COR-L47 (cell line): ENCODE measurements at places on chromosomes 6 and 20.

- DNase-seq: no peak
These were observed 10.5 kb upstream of the SCUBE3 start for GRCh38 chr6:35203152-35203670.

DNA sequence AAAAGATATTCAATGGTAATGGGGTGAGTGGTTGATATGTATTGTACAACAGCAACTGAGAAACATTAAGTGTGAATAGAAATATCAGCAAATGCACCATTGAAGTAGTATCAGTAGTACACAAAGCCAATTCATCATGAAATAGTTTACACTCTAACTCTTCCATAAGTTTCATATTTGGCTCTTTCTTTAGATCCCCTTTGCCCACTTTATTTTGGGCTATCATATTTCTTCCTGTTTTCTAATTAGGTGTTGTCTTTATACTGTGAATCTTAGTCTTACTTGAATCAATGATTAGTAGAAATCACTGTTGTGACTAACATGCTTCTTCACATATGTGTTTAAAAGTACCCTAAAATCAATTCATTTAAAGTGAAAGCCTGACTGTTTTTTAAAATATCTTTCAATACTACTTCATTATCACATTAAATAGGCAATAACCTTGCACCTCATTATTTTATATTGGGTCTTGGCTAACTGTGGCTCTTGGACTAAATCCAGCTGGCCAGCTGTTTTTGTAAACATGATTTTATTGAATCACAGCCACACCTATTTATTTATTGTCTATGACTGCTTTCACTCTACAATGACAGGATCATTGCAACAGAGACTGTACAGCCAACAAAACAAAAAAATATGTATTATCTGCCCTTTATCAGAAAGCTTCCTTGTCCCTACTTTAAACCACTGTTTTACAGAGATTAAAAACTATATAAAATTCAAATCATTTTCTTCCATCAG is 38.9 kb downstream of the EYS start:
- DNase-seq: peak; percentile 82

DNA sequence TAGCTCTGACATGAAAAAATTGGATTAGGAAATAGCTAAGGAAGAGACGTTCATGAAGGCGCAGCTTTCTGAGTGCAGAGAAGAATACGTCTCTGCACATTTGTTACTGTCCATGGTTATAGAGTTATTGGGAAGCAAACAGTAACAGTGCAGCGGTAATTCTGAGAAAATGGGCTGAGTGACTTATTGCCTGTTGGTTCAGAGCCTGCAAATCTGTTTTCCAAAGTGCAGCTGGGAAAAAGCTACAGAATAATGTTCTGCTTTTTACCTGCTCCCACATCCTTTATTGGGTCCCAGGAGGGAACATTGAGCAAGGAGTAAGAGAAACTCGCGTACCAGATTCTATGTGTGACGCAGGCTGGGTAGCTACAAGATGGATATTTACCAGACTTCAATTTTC is 160.2 kb downstream of the BTBD3 start:
- no peak for DNase-seq

DNA sequence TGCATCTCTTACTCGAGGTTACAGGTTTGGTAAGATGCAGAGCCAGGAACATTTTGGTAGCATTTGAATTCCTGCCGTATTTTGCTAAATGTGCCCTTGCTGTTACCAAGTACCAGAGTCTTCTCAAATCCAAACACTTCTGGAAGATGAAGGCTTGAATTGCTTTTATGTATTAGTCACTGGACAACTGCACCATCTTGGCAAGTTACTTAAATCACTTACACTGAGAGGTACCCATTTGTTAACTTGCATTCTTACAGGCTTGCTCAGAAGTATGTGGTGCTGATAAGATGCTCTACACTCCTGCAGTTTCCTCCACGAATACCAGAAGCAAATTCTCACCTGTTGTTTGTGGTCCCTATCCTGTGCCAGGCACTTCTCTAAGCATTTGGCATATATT is 12.7 kb downstream of the IL22RA2 start:
- no peak for DNase-seq

- no peak for DNase-seq
These were observed 80.0 kb downstream of the SESN1 start for GRCh38 chr6:109014606-109015005.

DNA sequence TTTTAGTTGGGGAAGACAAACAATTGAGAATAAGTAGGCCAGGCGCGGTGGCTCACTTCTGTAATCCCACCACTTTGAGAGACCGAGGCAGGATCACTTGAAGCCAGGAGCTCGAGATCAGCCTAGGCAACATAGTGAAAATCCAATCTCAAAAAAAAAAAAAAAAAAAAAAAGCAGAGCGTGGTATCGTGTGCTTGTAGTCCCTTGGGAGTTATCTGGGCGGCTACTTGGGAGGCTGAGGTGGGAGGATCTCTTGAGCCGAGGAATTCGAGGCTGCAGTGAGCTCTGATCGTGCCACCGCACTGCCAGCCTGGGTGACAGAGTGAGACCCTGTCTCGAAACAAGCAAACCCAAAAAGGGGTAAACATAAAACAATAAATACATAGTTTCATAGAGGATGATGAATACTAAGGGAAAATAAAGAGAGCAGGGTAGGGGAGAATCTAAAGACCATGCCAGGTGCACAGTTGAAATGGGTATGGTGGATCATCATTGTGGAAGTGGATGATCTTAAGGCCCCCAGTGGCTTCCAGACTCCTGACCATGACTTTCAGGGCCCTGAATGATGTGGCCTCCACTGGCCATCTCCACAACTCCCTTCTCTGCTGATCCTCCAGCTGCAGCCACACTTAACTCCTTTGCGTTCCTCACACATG is 947 bp downstream of the POFUT1 start:
- DNase-seq: no peak

- DNase-seq: no peak
These were observed 64.7 kb upstream of the MTHFD1L start for GRCh38 chr6:150800674-150801314.

DNA sequence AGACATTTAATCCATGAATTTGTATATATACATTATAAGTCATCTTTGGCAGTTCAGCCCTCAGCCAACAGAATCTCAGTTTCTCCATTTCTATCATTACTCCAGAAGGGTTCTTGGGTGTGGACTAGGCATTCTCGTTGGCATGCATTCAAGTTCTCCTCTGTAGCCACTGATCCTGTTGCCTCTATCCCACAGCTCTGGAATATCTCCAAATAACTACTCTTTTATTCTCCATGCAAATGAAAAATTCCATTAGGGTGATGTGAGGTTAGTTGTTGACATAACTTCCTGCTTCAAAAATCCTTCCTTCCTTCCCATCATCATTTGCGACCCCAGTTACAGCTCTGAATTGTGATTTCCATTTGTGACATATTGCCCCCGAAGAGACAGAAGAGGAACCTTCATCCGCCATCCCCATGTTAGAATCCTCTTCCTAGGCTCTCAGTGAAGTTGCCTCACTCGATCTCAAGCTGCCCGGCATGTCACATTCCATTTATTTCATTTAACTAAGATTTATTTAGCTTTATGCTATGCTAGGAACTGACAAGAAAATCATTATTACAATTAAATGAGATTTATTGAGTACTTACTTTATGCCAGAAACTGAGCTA is 93.7 kb upstream of the EDN1 start:
- DNase-seq: no peak

DNA sequence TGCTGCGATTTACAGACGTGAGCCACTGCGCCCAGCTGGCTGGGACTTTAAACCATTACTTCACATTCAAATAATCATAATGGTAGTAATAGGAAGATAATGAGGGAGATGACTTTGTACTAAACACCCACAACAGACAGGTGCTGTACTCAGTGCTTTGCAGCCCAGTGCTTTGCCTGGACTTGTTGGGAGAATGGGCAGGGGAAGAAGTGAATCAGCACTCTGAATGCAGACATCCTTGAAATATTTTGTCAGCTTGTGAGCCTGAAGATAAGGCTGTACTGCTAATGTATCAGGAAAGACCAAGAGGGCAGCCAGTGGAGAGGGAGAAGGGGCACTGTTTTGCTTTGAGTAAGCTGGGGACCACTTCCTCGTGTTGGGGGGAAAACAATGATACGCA is 17.4 kb downstream of the NKX2-2 start:
- DNase-seq: no peak

- no peak for DNase-seq
These were observed 146.3 kb downstream of the ZNF217 start for GRCh38 chr20:53447316-53447715.

- DNase-seq: no peak
These were observed 25.3 kb upstream of the NAA20 start for GRCh38 chr20:19991854-19992253.

- DNase-seq: no peak
These were observed 45.2 kb downstream of the PLCG1 start for GRCh38 chr20:41182296-41183212.

DNA sequence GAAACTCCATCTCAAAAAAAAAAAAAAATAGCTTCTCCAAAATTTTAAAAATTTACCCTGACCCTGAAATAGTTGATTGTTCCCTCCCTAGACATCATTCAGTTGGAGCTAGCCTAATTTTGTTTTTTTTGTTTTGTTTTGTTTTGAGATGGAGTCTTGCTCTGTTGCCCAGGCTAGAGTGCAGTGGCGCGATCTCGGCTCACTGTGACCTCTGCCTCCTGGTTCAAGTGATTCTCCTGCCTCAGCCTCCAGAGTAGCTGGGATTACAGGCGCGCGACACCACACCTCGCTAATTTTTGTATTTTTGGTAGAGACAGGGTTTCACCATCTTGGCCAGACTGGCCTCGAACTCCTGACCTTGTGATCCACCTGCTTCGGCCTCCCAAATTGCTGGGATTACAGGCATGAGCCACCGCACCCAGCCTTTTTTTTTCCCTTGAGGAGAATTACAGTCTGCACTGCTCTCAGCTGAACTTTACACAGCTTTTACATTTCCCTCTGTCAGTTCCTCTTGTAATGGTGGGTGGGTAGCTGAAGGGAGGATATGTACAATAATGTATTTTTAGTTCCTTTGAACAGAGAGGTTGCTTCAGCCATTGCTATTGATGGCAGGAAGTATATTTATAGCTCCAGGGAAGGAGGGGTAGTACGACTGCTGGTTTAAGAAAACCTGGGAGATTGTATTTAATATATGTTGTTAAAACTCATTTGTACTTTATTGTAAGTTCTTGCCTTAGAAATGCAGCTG is 27.7 kb downstream of the PTPRA start:
- DNase-seq: no peak

- DNase-seq: no peak
These were observed 74.1 kb upstream of the TCF21 start for GRCh38 chr6:133814797-133815196.

GRCh38 chr6:168596344-168596743 is 155.4 kb downstream of the SMOC2 start:
- DNase-seq: no peak

GRCh38 chr20:8132484-8133309 is 631 bp downstream of the PLCB1 start:
- no peak for DNase-seq

DNA sequence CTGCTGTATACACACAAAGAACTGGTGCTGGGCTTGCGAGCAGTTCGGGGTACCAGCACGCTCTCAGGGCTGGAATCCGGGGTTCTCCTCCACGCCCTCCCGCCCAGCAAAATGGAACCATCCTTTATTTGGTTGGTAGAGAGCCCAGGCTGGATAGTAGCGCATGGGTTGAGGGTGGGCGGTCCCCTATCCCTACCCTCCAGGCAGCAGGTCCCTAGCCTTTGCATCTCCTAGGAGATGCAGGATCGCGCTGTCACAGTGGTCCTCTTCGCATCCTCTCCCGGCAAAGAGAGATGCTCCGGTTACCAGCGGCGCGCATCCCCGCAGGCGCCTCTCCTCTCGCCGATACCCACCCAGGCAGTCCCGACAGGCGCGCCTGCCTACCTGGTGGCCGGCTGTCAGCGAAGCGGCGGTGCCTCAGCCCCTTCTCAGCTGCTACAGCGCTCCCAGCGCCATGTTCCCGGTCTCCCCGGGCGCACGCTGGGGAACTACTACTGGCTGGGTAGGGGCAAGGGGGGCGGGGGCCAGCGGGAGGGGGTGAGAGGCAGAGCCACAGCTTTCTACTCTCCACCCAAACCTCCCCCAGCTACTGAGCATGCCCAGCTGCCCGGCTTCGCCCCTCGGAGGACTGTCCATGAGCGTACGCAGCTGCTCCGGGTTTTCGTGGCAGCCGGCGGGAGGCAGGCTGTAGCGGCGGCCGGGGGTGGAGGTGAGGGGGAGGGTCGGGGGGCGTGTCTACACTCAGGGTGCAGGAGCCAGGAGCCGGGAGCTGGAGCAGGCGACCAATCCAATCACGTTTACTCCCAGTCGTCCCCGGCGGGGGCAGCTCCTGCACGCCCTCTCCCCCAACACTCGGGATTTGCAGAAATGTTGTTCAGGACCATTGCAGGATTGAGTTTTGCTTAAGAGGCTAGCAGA is at the start of gene PAK5:
Gene PAK5, minus strand, starts transcription at position 699 of the 918 bp plus-strand sequence. CDS start 194,748 bp downstream, outside the sequence.
- DNase-seq: peak; percentile 97

DNA sequence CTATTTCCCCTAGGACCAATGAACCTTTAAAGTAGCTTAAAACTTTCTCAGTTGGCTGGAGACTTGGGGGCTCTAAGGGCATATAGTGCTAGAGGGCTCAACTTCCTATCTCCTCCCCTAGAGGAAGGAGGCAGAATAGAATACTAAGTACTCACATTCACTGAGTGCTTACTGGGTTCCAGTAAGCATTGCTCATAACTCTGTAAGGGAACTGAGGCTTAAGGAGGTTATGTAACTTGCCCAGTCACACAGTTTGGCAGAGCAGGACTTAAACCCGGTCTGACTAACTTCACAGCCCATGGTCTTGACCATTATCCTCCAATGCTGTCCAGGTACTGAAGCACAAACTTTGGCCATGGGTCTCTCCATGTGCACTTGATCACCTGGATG is 12.5 kb downstream of the SESN1 start:
- DNase-seq: no peak

DNA sequence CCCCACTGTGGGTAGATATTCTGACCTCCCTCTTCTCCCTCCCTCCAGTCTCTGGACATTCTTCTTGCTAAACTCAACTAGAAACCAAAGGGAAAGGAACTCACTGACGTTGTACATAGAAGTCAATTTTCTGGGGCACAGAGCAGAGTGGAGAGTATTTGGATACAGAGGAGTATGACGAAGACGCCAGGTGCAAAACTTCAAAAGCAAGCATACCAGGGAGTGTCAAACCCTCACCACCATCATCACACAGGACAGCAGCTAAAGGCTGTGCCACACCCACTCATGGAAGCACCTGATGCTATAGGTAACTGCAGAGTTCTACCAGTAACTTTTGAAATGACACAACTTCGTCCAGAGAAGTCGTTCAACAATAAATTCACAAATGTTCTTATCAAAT is 64.8 kb downstream of the FYN start:
- DNase-seq: no peak

DNA sequence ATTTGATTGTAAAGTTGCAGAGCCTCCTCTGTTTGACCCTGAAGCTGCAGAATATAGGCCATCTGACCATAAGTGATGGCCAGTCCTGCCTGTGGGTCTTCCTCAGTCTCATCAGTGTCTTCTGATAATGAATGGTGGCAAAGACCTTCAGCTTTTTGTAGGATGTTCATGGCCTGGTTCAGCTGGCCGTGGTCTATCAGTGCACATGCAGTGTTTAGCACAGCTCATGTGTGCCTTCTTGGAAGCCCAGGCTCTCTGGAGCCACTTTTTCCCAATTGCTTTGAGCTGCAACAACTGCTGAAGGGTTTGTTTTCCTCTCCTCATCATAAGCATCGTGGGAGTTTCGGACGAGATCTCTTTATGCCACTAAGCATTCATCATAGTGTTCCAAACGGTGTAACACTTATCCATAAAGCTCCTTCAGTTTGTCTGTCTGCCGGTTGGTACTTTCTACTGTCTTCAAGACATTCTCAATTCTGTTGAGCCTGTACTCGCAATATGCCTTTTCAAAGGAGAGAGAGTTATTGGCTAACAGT is 70.1 kb upstream of the TULP4 start:
- DNase-seq: no peak

GRCh38 chr6:5302220-5302946 is 41.1 kb downstream of the FARS2 start:
- no peak for DNase-seq

GRCh38 chr6:117371492-117371891 is 54.2 kb downstream of the ROS1 start:
- DNase-seq: no peak
